ENCODE measurements at places on chromosomes 13 and 19.

DNA sequence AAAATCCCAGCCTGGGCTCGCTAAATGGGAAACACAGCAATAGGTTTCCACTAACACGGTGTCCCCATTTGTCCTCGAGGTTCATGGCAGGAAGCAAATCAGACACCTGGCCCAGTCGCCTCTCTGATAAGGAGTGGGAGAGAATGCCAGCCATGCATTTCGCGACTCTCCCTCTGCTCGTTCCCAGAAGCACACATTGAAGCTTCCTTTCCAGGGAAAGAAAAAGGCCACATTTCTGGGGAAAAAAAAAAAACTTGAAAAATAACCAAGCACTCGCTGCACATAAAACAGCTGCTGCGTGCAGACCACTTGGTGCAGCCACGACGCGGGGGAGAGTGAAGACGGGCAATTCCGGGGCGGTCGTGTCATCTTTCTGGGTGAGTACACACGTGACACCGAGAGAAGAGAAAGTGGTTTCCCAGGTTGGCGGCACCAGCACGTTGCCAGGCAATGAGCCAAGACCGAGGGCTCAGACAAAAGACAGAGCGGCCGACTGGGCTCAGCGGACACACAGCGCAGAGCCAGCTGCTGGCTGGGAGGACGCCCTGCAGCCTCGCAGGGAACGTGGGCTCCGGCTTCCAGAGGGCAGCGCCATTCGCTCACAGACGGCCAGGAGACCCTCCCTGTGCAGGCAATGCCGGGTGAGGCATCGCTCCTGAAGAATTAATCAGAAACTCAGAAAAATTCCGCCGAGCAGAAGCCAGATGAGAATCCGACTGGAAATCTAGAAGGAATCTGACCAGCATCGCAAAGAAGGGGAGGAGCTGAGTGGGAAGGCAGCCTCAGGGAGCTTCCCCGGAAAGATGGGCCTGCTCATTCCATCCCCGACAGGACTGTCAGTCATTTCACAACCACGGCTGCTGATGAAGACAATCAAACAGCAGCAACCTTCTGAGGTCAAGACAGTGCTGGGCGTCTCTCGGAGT is 83.2 kb upstream of the IRS2 start:
- DNase-seq: peak; percentile 79

DNA sequence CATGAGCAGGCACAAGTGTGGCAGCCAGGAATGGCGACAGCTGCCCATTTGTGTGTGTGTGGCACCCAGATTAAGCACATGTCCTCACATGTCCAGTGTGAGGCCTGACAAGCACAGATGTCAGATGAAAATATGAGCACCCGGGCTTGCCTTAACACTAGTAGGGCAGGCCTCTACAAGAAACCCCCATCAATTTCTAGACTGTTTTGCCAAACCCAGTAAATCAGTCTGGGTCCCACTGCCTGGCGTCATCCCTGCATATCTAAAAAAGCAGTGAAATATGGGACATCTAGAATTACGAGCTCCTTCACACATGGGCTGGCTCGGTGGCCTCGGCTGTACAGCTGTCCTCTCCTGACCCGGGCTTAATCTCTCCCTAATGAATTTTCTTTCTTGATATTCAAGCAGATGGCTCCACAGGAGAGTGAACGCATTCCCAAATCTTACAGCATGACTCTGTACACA is 432.7 kb downstream of the FOXO1 start:
- DNase-seq: no peak

- no peak for DNase-seq
These were observed 403.6 kb downstream of the SPRY2 start for GRCh38 chr13:79937311-79937710.

DNA sequence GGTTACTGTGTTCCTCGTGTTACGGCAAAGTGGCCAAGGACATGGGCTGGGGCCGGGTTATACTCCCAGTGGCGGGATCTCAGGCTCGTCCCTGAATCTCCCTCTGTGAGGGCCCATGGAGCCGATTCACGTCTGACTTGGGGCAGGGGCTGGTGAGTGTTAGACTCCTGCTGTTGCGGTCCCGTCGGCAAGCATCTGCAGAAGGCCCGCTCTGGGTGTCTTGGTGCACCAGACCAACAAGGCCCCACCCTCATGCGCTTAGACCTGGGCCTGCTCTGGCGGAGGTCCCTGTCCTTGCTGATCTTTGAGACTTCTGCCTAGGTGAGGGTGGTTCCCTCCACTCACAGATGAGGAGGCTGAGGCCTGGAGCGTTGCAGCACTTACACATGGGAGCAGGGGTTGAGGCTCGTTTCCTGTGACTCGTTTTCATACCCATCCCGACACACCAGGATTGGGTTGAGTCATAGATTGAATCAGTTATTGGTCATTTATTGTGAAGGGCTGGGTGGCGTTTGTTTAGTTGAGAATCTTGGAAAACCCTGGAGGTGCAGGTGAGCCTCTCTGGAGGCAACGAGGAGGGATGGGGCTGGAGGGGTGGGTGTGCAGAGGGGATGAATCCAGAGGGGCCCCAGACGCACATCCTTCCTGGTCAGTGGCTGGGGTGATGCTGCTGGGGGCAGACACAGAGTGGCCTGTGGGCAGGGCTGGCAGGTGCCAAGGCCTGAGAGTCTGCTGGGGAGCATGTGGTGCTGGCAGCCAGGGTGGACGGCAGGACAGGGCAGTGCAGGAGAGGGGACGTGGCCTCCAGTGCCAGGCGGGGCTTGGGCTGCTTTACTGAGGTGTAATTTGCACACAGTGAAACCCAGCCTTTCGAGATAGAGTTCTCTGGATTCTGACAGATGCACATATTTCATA is 4.6 kb downstream of the EPN1 start:
- peak; percentile 47 for DNase-seq

GRCh38 chr19:2814426-2814825 is 5.2 kb upstream of the ZNF554 start:
- DNase-seq: no peak

DNA sequence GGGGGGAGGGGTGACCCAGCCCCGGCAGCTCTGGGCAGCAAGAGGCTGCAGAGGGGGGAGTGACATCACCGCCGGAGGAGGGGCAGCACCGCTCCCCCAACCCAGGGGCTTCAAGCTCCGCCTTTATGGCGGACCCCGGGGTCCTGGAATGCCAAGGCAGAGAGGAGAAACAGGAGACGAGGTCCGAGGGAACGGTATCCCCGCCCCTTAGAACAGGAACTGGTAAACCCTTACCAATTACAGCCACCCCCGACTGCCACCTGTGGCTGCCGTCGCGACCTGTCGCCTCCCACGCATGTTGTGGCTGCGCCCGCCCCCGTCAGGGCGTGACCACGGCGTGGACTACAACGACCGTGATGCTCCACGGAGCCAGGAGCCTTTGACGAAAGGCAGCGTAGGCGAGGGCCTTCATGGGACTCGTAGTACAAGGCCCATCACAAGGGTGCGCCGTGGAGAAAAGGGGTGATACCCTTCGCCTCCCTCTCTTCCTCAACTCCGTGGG is 4.1 kb upstream of the KCNC3 start:
- DNase-seq: peak; percentile 39

- no peak for DNase-seq
These were observed 102.6 kb downstream of the LRCH1 start for GRCh38 chr13:46655377-46656180.

DNA sequence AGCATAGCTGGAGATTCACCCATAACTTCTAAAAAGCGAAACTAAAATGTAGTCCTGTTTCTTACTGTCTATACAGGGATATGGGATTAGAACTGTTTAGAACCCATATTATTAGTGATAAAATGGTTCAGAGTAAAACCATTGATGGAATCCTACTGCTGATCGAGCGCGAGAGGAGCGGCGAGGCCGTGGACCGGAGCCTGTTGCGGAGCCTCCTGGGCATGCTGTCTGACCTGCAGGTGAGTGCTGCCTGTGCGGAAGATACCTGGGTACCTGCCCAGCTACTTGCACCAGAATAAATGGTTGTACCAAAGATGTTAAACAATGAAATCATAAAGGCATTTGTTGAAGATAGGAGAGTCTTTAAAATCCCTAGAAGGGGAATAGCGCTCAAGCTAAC is 23.7 kb downstream of the CUL4A start:
- no peak for DNase-seq

DNA sequence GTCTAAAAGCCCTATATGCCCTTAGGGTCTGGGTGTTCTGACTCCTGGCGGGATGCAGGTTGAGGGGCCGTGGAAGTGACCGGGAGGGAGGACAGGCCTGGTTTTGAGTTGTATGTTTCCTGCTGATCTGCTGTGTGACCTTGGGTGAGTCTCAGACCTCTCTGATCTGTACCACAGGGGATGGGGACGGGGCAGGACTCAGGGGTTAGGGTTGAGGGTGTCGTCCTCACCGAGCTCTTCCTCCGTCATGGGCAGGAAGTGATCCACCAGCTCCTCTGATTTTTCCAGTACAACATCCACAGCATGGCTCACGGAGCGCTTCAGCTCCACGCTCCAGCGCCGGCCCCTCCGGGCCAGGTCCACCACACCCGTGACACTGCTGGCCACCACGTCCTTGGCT is 6.2 kb downstream of the PLIN5 start:
- DNase-seq: no peak

GRCh38 chr13:55566334-55566733 is 1574.4 kb upstream of the PRR20A start:
- no peak for DNase-seq

GRCh38 chr19:15902254-15902653 is 4.4 kb upstream of the CYP4F2 start:
- DNase-seq: no peak

DNA sequence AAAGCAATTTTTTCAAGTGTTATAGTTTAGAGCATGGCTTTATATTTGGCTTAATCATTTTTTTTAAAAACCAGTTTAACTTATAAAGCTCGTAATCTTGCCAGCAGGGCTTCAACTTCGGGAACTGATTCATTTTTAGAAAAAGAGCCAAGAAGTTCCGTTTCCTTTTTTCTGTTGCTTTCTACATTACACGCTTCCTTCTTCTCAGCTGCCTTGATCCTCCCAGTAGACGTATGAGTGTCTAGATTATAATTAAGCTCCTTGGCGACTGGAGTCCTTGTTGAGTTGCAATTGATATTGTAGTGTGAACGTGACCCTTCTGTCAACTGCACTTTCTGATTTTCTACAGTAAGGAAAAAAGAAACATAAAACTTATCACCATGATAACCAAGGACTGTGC is 497.2 kb downstream of the DIAPH3 start:
- no peak for DNase-seq

DNA sequence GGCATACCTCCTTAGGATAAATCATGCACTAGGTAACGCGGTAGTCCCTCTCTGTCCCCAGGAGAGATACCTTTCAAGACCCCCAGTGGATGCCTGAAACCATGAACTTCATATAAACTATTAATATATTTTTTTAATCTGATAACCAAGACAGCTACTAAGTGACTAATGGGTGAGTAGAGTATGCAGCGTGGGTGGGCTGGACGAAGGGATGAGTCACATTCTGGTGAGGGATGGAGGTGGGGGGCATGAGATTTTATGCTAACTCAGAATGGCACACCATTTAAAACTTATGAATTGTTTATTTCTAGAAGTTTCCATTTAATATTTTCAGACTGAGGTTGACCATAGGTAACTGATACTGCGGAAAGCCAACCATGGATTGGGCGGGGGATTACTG is 46.2 kb downstream of the CDK8 start:
- no peak for DNase-seq

- peak; percentile 8 for DNase-seq
These were observed 206.1 kb downstream of the SUCLA2 start for GRCh38 chr13:47794963-47795362.

- no peak for DNase-seq
These were observed 73.0 kb downstream of the NALCN start for GRCh38 chr13:101343128-101343787.

DNA sequence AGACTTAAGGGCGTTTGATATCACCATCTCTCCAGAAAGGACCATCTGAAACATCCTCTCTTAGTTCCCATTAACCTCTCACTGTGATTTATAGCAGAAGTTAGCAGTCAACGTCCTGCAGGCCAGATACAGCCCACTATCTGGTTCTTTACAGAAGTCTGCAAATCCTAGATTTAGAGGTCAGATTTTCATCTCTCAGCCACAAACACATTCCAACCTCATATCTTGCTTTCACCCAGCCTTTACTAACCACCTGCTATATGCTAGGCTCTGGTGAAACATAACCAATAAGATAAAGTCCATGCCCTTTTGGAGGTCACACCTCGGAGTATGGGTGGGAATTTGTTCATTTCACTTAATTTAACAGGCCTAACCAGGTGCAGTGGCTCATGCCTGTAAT is 76.8 kb upstream of the CACNA1A start:
- no peak for DNase-seq

GRCh38 chr13:90055121-90055520 is 1292.4 kb upstream of the MIR17HG start:
- no peak for DNase-seq

DNA sequence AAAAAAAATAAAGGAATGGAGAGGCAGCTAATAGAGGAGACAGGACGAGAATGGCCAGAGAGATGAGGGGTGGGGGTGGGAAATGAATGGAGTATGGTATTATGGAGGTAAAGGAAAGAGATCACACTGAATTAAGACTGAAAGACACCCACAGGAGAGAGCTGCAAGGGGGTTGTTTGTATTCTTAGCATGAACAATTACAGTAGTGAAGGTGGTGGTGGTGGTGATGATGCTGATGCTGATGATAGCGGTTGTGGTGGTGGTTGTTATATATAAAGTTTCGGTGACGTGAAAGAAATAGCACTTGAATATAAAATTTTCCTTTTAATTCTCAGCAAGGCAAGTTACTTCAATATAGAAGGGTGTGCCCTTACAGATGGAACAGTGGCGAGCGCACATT is 2.8 kb upstream of the ADGRE3 start:
- no peak for DNase-seq

DNA sequence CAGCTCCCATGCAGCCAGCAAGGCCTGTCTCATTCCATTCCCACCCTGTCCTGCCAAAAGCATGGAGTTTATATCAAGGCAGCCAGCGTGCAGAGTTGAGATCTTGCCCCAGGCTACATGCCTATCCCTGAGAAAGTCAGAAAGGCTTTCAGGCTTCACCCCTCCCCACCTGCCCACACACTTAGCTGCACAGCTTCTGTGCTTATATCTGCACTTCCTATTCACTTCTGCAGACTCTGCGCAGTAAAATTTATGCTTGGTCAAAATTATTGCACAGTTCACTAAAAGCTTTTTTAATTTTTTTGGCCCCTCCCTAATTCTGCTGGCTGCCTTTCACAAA is 12.5 kb upstream of the ZNF675 start:
- no peak for DNase-seq

DNA sequence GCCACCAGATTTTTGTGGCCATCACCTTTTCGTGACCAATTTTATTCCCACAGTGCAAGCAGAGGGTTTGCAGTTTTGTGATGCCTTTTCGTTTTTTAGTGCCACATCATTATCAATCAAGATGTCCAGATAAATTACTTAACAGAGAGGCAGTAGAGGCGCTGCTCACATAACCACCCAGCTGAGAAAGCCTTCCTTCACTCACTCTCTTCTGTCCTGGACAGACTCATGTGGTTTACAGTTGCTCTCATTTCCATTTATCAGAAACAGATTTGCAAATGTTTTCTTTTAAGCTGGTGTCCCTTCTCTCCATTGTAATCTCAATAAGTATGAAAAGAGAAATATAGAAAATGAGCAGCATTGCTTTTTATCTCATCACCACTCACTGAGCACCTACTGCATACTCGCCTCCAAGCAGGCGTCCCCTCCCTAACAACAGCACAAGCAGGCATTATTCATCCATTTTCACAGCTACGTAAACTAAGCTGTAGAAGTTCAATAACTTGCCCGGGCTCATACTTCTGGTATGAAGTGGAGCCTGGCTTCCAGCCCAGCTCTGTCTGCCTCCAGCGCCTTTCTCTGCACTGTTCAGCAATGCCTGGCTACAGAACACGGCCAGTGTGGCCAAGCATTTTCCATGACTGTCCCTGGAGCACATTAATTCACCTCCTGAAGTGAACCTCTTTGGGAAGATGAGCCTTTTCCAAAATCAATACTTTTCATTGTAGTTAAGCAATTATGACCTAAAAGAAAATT is 34.6 kb upstream of the KATNAL1 start:
- peak; percentile 49 for DNase-seq

- no peak for DNase-seq
These were observed 266.3 kb downstream of the KLF5 start for GRCh38 chr13:73324842-73325722.
